ENCODE measurements at places on chromosomes 4 and X.

DNA sequence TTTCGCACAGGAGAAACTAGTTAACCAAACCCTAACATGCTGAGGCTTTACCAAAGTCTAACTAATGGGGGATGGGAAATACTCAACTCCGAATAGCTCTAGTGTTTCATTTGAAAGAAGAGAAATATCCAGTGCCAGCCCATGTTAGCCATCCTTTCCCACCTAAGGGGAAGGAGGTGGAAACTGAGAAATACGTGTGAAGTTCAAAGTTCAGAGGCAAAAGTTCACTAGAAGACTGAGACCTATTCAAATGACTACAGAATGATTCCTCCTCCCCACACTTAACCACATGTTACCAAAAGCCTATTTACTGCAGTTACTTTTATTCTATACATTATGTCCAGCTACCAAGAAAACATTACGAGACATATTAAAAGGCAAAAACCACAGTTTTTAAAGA lies 106.3 kb downstream of the CENPC start:
- DNase-seq, result no peak

- no peak for DNase-seq
Observed at GRCh38 chr4:109665783-109666485, 37.3 kb downstream of the CASP6 start.

DNA sequence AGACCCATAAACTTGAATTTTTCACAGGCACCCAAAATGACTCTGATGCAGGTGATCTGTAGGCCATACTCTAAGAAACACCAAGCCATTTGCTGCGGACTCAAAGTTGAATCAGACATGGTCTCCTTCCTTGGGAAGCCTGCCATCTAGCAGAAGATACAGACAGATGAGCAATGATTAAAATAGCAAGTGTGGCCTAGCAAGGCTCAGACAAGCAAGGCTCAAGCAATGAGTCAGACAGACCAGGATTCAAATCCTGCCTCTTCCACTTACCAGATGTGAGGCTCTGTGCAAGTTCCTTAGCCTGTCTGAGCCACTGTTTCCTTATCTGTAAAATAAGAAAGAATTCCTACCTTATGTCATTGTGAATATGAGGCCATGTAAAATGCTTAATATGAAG lies 2.3 kb downstream of the CCDC149 start:
- DNase-seq, result no peak

- no peak for DNase-seq
Observed at GRCh38 chr4:137968956-137969678, 273.0 kb downstream of the SLC7A11 start.

GRCh38 chrX:34343001-34343400 lies 210.9 kb upstream of the FAM47A start:
- DNase-seq, result no peak

DNA sequence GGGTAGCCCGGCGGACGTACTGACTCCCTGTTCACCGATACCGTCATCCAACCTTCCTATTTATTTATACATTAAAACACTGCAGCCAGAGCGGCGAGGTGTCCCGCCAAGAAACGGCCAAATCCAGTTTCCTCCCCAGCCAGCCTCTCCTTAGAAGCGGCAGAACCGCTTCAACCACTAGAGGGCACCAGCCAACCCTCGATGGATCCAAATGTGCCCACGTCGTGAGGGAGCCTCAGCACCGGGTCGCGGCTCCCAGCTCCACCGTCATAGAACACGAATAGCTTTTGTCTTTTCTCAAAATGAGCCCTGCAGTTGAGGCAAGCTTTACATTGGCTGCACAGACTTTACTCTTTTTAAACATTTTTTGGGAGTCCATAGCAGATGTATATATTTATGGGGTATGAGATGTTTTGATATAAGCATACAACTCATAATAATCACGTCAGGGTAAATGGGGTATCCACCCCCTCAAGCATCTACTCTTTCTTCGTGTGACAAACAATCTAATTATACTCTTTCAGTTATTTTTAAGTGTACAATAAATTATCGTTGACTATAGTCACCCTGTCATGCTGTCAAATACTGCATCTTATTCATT lies 13.0 kb upstream of the HELT start:
- DNase-seq, result peak; percentile 8

DNA sequence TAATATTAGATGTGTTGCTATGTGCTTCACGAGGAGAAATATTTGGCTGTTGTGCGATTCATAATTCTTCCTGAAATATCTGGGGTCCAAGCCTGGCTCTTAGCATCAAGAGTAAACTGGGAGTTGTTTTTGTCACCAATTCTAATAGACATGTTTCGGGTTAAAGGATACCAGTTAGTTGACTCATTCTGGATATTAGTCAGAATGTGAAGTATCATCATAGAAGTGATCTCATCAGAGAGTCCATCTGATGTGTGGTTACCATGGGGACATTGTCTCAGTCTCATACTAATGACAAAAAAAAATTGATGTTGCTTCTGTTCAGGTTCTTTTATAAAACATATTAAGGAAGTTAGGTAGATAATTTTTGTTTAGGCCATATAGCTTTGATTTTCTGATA lies 57.2 kb upstream of the MTMR1 start:
- DNase-seq, result peak; percentile 5

Measured in GM12878 (cell line).